ENCODE measurements at places on chromosomes 3 and 15.
A peak's percentile ranks its signal among the peaks of the same experiment; 100 is the strongest.

DNA sequence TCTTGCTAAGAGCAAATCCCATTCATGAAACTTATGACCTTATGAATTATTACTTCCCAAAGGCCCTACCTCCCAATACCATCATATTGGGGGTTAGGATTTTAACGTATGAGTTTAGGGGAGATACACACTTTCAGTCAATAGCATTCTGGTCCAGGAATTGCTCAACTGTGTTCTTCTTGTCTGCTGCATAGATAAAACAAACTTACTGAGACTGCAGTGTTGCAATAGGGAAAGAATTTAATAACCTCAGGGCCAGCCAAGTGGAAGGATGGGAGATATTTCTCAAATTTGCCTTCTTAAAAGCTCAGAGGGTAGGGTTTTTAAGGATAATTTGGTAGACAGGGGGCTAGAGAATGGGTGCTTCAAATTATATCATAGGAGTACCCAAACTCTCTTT, 625.8 kb downstream of the OTOL1 start:
- no peak for DNase-seq

DNA sequence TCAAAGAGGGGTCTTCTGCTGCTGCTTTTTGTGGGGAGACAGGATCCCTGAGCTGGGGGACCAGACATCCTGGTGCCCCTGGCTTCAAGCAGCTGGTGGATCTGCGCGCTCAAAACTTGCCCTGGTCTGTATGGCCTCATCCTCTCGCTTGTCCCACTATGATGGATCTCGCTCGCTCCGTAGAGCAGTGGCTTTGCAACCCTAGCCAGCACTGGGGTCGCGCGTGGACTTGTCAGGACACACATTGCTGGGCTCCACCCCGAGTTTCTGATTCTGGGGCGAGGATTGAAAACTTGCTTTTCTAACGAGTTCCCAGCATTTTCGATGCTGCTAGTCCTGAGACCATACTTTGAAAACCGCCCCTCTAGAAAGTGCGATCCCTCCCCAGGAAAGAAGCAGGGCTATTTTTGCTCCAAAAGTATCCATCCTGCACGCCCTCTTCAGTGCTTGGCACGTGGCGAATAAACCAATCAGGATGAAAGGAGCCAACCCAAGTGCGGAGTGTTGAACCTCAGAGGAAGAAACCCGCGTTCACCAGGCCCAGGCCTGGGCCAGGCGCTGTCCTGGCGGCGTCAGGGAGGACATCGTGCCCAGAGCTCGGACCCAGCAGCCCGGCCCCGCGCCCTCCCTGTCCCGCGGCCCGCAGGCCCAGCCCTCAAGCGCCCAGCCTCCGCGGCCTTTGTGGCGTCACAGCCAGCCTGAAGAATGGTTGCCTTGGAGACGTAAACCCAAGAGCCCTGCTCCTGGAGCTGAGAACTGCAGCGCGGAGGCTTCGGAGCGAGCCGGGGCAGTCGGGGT, at the start of gene CFAP100:
Gene CFAP100, plus strand, starts transcription at position 731 of the 798 bp plus-strand sequence. CDS start 1,092 bp downstream, outside the sequence.
- no peak for DNase-seq

- peak; percentile 39 for DNase-seq
These were observed 10.9 kb downstream of the CCDC13 start for GRCh38 chr3:42762046-42762724.

GRCh38 chr3:53074761-53075742, 29.2 kb upstream of the SFMBT1 start:
- DNase-seq = no peak

DNA sequence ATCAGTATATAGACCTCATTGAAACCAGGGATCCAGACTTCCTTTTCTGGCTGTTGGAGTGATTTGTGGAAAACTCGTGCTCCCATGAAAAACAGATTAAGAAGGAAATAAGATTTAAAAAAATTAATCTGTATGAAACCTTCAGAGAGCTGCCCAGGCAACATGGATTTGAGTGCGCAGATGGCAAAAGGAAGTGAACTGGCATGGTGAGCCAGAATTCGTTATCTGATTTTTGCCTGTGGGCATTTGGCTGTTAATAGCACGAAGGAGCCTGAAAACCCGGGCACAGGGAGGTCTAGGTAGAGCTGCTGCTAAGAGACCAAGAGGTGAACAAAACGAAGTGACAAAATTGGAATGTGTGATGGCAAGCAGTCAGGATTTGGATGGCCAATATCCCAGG, 19.1 kb upstream of the SPINK8 start:
- DNase-seq = no peak

DNA sequence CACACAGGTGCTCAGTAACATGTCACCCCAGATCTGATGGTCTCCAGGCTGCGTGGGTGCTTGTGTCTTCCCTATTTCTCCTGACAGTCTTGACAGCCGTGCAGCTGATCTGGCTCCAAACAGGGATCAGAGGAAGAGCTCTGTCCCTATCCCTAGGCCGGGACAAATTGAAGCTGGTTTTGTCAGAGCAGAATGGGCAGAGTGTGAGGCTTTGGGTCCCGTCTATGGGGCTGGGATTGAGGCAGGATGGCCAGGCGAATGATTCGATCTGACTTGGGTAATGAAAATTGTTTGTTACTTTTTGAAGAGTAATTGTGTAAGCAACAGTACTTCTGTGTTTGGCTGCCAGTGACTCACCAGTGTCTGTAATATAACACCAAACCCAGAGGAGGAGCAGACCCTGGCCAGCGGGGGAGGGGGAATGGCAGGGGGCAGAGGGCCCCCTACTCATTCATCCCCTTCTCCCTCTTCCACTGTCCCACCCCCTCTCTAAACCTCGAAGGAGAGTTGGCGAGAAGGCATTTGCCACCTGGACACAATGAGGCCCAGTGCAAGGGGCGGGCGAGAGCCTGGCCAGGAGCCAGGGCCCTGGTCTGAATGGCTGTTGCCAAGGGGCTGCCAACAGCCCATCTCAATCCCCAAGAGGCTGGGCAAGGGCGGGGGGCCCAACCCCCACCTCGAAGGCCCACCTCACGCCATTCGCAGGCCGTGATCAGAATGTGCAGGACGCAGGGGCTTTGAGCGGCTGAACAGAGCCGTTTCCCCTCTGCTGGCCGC, 4.9 kb upstream of the MAGEF1 start:
- DNase-seq = no peak

DNA sequence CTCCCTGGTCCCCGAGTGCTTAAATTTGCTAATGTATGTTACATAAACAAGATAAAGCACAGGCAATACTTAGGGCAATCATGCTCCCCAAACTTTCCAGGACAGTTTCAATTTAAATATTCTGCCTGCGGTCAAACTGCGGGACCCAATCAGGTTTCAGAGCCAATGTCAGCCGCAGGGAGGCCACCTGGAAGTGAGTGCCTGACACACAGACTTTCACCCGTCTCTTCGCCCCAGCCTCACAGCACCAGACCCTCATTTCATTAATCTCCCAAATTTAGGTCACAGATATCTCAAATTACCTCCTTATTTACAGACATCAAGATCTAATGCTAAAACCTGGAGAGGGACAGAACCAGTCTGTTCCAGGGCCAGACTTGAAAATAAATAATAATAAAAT, 107.2 kb upstream of the ALDH1A3 start:
- DNase-seq = no peak

DNA sequence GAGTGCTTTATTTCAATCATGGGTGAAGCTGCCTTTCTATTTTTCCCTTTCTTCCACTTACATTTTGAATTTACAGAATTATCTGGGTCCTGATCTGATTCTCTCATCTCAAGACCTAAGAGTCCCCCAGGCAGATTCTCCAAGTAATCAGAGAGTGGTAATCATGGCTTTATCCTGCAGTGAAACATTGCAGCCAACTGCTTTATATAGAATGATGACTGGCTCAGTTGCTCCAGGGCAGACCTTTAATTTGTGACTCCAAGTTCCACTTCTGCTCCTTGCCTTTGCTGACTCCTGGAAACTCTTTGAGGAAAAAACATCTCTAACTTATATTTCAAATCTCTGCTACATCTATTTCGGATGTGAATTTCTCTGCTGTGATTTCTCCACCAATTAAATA, 25.5 kb upstream of the NPTN start:
- no peak for DNase-seq

DNA sequence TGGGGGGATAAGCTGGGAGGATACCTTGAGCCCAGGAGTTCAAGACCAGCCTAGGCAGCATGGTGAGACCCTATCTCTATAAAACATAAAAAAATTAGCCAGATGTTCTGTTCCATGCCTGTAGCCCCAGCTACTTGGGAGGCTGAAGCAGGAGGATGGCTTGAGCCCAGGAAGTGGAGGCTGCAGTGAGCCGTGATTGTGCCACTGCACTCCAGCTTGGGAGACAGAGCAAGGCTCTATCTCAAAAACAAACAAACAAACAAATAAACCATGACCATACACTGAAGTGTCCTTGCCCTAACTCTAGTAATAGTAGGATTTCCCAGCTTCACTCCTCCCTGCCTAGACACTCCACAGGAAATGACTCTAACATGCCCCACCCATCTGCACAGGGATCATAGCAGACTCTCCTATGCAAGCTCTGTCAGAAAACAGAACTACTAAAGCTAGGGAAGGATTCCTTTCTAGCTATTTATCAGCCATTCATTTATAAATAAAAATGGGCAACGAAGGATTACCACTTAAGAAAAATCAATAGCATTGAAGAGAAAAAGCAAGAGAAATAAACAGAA, 4.6 kb downstream of the ERICH6 start:
- DNase-seq = no peak

DNA sequence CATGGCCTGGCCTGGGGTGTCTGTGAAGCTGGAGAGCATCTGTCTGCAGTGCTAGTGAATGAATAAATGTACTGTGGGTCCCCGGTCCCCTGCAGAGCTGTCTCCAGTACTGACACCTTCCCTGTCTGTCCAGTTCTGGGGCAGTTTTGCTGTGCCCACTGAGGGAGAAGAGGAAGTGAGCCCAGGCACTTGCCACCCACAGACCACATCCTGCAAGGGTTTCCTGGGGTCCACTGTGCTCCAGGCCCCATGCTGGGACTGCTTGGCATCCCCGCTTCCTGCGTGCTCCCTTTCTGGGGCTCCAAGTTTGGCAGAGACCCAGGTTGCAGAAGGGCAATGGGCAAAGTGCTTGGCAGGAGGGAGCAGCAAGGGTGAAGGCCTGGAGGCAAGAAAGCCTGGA, 4.9 kb upstream of the SLC6A6 start:
- DNase-seq = no peak

DNA sequence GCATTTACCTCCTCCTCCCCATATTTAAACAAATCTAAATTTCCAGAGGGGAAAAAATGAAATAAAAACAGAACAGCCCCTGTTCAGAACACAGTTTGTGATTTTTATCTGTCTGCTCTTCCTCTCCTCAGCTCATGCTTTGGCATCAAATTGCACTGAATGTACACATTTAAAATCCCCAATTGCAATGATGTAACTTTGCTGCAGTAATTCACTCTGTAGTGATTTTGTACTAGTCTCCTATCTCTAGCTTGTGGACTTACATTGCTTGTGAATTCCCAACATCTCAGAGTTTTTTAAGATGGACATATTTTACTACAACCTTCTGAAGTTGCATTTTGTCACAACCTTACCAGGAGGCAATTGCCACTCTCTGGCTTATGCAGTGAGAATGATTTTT, 81.6 kb upstream of the ROBO2 start:
- DNase-seq = no peak

DNA sequence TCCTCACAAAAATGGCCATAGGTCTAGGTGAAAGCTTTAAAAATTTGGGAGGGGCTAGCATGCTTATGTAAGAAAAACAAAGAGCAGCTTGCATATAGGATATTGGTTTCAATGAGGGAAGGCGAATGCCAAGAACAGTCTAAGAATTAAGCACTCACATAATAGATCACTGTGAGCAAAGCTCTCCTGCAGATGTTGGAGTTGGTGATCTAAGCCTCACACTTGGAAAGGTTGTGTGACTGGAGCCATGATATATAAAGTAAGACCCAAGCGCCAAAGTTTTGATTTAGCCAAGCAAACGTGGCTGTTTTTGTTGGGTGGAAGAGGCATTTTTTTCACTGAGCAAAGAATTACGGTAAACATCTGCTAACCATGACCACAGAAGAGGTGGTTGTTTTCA, 237.5 kb downstream of the FOXP1 start:
- no peak for DNase-seq
